ENCODE measurements at places on chromosomes 4 and X.

DNA sequence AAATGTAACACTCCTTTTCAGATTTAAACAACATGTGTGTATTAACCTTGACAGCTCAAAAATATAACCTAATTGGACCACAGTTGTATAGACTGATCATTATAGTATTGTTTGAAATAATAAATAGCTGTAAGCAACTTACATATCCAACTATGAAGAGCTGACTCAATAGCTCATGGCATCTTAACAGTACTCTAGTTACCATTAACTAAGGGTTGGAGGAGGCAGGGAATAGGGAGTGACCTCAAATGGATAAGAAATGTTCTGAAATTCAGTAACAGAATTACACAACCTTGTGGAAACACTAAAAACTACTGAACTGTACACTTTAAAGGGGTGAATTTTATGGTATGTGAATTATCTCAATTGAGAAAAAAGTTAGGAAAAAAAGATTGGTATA, 136.5 kb upstream of the CPEB2 start:
- no peak for DNase-seq

DNA sequence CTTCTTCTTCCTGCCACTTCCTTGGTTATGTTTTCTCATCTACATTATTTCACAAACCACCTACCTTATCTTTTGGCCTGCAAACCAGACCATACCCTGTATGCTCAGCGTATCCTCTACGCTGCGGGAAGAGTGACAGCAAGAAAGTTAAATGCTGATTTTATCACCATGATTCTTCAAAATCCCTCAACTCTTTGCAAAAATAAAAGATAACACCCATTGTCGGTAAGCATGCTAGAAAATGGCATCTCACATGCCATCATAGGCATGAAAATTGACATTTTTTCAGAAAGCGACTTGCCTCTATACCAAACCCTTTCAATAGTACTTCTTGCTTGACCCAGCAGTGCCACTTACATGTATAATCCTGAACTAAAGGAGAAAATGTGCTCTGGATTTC, 102.0 kb downstream of the HPGD start:
- DNase-seq: no peak

- no peak for DNase-seq
Measured at GRCh38 chr4:8274765-8275547, 5.4 kb downstream of the HTRA3 start.

DNA sequence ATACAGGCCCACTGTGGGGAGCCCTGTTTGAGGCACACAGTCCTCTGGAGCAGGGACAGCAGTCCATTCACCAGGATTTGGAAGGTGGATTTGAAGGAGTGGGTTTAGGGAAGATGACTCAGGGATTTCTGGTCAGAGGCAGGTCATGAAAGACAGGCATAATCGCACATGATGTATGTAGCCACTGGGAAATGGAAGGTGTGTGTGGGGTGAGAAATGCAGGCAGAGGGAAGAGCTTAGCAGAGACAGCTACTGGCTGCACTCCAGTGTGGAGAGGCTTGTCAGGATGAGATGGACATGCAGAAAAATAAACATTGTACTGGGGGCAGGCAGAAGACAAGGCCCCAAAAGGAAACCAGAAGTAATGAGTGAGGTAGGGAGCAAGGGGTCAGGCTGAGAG, 85.2 kb upstream of the STS start:
- DNase-seq: no peak

DNA sequence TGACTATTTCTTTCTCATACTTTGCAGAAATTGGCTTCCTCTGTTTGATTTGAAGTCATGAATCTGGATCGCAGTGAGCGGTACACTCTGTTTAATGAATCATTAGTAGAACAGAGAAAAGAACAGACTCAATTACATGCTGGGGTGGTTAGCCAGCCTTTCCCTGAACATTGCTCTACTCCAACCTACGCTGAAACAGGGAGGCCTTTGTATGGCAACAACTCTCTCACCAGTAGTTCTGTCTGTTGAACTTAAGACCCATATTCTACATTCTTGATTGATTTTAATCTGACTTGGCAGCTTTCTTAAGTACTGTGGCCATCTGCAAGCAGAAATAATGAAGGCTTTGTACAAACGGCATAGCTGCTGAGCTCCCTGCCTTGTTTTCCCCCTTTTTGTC, 19.0 kb upstream of the AP1S2 start:
- DNase-seq: no peak

GRCh38 chr4:76782837-76783236, 115.1 kb downstream of the SOWAHB start:
- DNase-seq: no peak

DNA sequence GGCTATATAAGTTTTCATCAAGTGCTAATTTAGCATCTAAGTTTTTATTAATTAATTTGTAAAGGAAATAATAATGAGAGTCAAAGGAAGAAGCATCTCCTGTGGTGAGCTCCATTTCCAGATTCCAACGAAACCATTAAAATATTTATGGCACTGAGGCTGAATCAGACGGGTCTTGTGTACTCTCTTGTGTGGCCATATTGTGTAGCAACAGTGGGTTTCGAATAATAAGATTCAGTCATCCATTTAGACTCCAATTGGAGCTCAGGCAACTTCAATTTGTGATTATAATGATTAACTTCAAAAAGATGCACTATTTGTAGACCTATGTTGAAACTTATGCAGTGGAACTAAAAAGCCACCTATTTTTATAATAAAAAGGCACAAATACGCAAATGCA, 82.4 kb downstream of the SNCA start:
- no peak for DNase-seq

DNA sequence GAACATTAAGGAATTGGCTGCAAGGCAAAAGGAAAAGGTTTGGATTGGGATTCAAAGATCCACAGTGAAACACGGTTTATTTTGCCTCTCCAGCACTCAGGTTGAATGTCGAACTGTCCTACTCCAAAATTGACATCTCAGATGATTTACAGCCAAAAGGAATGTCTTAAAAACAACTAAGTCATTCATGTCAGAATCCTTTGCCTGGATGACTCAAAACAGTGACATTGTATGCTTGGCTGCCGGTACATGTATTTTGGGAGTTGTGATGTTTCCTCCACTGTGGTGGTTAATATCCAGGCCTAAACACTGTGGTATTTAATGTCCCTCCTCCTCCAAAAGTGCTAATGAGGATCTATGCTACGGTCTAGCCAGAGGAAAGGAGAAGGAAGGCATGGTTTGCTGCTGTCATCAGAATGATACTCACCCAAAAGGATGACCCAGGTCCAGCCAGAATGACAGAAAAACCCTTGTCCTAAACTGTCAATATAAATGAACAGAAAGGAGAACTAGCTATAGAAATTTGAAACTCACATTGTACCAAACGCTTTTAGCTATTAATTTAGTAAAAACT, 20.9 kb downstream of the PGM2 start:
- DNase-seq: no peak

DNA sequence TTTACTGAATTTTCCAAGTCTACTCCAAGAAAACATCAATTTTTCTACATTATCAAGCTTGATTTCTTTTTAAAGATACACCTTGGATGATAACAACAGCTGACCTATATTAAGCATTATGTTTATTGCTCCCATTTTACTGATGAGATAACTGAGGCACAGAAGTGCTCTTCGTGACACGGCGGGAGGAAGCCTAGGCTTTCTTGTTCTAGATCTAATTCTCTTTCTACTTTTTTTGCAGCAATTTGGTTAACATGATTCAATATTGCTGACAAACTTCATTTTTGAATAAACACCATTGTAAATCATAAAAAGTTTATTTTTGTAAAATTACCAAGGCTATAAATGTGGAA, 33.8 kb downstream of the BBS12 start:
- DNase-seq: no peak

- no peak for DNase-seq
Measured at GRCh38 chrX:18394477-18394876, 30.9 kb upstream of the CDKL5 start.

DNA sequence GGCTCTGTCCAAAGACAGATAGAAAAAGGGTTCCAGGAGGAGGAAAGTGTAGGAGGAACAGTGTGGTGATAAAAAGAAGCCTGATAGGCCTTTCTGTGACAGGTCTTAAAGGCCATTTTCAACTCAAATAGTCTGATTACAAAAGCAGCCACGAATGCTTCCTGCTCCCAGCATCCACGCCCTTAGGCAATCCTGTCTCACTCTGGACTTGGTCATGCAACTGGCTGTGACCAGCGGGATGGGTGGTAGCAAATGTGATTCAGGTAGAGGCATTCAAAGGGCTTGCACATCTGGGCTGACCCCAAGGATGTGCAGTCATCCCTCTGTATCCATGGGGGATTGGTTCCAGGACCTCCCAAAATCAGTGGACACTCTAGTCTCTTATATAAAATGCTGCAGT, 14.4 kb upstream of the SEPSECS start:
- DNase-seq: no peak

- DNase-seq: no peak
Measured at GRCh38 chr4:84673475-84674240, 90.7 kb downstream of the CDS1 start.

DNA sequence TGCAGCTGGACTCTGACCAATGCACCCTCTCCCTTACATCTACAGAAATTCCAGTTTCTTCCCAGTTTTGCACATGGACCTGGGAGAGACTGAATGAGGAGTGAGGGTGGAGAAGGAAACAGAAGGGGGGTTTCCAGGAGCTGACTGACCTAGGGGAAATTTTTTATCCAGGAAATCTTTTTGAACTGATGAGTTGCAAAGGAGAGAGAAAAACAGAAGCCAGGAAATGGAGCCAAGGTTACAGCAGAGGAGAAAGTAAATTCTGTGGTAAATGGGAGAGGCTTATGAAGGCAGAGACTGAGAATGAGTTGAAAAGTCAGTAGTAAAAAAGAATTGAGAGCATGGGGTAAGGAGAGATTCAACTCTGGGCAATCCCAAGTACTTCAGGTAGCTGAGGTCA, 192.8 kb downstream of the SMIM20 start:
- no peak for DNase-seq

- DNase-seq: no peak
Measured at GRCh38 chr4:32778025-32778424, 2057.9 kb downstream of the PCDH7 start.

DNA sequence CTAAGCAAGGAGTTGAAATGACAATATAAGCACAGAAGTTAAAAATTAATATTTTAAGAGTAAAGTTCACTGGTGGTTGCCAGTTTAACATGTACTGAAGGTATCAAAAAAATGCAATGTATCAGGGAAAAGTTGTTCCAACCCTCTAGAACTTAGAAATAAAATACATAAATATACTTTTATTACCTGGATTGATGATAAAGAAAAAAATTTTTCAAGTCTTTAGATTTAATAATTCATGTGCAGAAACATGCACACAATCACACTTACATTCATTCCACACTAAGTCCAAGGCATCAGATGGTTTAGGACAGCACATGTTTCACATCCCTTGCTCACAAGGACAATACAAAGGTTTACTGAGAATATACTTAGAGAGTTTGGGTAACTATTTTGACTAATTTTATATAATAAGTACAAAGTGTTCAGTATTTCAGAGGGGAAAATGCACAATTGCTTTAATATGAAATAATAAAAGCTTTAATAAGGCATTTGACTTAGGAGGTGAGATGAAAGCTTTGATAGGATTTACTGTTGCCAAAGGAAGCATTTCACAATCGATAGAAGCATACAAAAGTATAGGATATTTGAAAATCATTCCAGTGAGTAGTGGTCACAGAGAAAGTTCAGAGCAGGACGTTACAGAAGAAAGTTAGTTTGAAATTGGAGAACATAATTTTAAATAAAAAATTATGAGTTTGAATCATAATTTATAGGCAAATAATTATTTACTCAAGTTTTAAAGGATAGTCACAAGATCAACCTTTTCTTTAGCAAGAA, 392 bp upstream of the UGT2A3 start:
- no peak for DNase-seq

DNA sequence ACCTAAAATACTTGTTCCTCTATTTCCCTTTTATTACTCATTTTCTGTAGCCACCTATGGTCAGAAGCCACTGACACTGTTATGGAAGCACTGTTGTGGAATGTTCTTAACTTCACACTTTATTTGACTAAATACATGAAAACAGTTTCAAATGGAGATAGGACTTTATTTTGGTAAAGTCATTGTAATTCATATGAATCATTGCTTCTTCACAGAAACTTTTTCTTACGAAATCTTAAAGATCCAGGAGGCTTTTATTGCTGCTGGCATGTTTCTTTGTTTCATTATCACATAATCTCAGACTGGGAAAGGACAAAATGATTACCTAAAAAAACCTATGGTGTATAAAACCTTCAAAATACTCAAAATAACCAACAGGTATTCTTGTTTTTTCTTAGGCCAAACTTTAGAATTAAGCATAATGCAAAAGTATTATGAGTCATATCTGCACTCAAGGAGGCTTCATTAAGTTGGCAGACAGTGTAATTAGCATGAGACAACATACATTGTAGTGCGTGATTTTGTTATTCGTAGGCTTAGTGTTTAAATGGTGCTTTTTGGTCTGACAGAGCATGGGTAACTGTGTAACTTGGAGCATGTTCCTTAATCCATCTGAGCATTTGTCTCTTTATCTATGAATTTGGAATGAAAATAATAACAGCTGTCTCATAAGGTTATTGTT, 58.0 kb downstream of the SH3BGRL start:
- DNase-seq: no peak

DNA sequence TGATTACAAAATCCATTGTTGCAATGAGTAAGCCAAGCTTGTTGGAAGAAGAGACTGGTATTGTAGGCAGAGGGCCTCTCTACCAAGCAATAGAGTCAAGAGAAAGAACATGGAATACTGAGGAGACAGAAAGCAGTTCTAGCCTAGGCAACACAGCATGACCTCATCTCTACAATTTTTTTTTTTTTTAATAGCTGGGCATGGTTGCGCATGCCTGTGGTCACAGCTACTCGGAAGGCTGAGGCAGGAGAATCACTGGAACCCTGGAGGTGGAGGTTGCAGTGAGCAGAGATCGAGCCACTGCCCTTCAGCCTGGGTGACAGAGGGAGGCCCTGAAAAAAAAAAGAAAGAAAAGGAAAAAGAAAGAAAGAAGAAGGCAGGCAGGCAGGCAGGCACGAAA, 11.7 kb upstream of the ZBTB33 start:
- DNase-seq: no peak

GRCh38 chrX:147226801-147227200, 412.3 kb upstream of the CXorf51A start:
- no peak for DNase-seq

DNA sequence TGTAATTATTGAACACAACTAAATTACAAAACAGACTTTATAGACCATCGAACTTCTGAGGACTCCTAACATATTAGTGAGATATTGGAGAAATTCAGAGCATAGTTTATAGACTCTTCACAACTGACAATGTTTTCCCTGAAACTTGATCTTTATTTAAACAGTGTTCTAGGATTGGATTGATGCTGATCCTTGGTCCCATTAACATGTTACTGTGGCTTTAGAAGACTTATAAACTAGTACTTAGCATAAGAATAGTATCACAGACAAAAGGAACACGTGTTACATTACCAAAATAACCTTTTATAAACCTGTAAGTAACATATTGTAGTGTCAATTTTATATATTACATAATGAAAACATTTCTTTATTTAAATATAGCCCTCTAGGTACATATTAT, 689.6 kb downstream of the CCSER1 start:
- DNase-seq: no peak

GRCh38 chrX:9340598-9341290, 124.1 kb upstream of the TBL1X start:
- DNase-seq: peak; percentile 14

Measured in CD4-positive, alpha-beta T cell (primary cell).